ENCODE measurements at places on chromosomes 4 and X. TPM values are rescaled to one million over a fixed set of nuclear protein-coding genes. Genes with fewer than 3 reads are reported as not detected.

UVSSA gene
- total RNA-seq: 22.1 TPM

ADGRL3 gene
- total RNA-seq: 4.6 TPM

ATOH1 gene
- not detected for total RNA-seq

GRCh38 chr4:116183241-116183640, 902.1 kb downstream of the TRAM1L1 start:
- H3K27me3 ChIP-seq: no peaks in the 10 kb centered on the region
- no peak overlapping the region for H3K27ac ChIP-seq
- no peaks in the 10 kb centered on the region for H3K36me3 ChIP-seq
- DNase-seq: no peak

DNA sequence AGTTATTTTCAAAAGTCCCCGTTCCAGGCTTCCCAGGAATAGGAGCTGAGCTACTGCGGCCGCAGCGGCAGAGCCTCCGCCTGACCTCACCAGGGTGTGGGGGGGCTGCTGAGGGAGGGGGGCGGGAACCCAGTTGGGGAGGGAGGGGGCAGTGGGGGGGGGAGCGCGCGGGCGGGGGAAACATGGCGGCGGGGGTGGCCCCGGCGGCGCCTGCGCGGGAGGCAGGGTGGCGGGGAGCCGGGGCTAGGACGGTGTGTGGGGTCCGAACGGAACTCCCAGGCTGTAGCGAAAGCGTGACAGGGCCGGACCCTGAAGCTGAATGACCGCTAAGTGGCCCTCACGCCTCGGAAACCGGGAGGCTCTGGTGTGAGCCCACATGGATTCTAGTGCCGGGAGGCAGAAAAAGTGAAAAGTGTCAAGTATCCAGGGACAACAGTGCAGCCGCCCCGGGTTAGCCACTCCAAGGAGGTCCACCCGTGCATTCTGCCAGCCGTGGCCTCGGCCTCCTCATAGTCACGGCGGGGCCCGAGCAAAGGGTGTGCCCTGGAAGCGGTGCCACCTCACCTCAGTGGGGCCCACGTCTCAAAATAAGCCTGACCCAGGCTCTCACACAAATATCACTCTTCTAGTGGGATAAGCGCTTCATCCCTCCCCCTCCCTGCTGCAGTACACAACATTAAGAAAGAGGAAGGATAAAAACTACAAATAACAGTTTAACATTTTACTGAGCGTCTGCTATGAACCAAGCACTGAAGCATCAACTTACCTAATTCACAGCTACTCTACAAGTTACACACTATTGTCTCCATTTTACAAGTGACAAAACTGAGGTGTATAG, at the start of gene KLHL13:
KLHL13 (minus strand) TSS at position 98 of the 838 bp plus-strand sequence. CDS start 88,337 bp downstream, outside the sequence.
- H3K36me3 ChIP-seq: no peaks in the 10 kb centered on the region
- H3K4me3 ChIP-seq: no peak within 1 kb of the TSS
- H3K27ac ChIP-seq: no peak within 1 kb of the TSS
- H3K27me3 ChIP-seq: no peaks in the 10 kb centered on the region
- peak; percentile 21 for DNase-seq
